Immature natural killer cell (primary cell): ENCODE measurements at places on chromosomes 12 and 14.
A peak's percentile ranks its signal among the peaks of the same experiment; 100 is the strongest.

DNA sequence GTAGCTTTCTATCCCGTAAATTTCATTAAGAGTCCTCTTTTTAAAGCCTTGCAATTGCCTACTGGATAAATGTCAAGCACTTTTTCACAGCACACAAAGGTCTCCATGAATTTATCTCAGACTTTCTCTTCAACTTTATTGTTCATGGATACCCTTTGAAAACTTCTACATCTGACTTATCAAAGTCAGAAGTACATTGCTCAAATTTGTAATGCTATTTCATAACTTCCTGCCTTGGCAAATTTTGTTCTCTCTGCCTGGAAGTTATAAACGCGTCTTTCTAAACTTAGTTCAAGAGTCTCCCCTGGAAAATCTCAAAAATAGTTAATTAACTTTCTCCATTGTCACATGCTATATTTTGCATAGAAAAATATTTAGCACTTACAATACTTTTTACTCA is 55.9 kb upstream of the RERGL start:
- no peak for DNase-seq
- no peaks in the 10 kb centered on the region for H3K36me3 ChIP-seq
- no peaks in the 10 kb centered on the region for H3K27me3 ChIP-seq
- no peaks in the 10 kb centered on the region for H3K4me1 ChIP-seq
- no peak overlapping the region for H3K4me3 ChIP-seq
- H3K27ac ChIP-seq: no peak overlapping the region

DNA sequence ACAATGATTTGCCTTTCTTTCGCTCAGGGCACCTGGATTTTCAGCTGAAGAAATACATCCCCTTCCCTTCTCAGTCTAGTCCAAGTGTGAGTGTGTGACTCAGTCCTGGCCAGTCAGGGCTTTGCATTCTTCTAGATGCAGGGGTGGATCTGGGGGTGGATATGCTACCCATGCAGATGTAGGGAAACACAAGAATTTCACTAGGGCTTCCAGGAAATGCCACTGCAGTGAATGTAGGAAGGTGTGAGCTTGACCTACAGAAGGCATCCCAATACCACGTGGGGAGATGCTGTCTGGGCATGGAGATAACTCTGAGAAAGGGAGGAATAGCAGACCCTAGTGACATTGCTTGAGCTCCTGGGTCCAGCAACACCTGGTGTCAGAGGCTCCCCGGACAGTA is 404.2 kb downstream of the GLT1D1 start:
- no peaks in the 10 kb centered on the region for H3K36me3 ChIP-seq
- no peak overlapping the region for H3K4me3 ChIP-seq
- no peak for DNase-seq
- peaks cover 5% of the 10 kb centered on the region for H3K27me3 ChIP-seq

GRCh38 chr12:124508381-124509079 is 58.9 kb downstream of the NCOR2 start:
- H3K27ac ChIP-seq: peak overlapping the region; percentile 46
- no peaks in the 10 kb centered on the region for H3K27me3 ChIP-seq
- no peak overlapping the region for H3K4me3 ChIP-seq
- peak; percentile 32 for DNase-seq
- H3K4me1 ChIP-seq: peaks cover 45% of the 10 kb centered on the region

DNA sequence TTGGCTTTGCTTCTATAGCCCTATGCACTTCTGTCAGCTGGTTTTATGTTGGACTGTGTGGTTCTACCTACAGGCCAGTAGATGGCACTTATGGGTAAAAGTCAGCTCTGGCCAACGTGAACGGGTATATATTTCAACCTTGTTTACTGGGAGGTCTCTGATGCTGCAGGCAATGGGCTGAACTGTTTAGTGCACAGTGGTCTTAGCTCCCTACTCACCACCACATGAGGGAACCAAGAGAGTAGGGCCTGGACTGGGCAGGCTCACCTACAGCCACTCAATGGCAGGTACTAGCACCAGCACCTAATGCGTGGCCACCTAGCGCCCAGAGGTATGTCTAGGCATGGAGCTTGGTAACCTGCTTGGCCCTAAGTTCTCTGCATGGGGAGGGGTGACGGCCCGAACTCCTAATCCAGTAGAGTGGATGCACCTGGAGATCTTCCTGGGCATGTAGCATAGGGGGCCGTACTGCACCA is 481.8 kb downstream of the TMEM117 start:
- no peak overlapping the region for H3K4me3 ChIP-seq
- H3K27ac ChIP-seq: no peak overlapping the region
- no peaks in the 10 kb centered on the region for H3K36me3 ChIP-seq
- H3K27me3 ChIP-seq: no peaks in the 10 kb centered on the region
- H3K4me1 ChIP-seq: no peaks in the 10 kb centered on the region
